ENCODE measurements at places on chromosomes 5 and 9.

DNA sequence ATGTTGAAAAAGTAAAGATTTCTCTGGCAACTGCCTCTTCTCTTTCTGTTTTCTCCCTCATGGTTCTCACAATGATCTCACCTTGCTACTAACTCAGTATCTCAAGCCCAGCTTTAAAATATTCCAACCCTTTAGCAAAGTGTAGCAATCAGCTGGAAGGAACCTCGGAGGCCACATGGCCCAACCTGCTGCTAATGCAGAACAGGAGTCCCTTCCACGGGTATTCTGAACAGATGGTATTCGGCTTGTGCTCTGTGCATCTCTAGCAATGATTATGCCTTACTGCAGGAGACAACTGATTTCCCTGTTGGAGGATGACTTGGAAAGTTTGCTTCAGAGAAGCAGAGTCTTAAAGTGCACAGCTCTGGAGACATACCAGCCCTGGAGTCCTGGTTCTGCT, 151.8 kb upstream of the PPP1R2B start:
- no peak for DNase-seq

GRCh38 chr5:133642153-133642722, 29.9 kb upstream of the FSTL4 start:
- no peak for DNase-seq

GRCh38 chr5:21693591-21693990, 1159.6 kb downstream of the CDH12 start:
- no peak for DNase-seq

GRCh38 chr9:91856419-91856818, 93.6 kb downstream of the ROR2 start:
- DNase-seq = peak; percentile 7
